Left colon (tissue), 2 donors: ENCODE measurements at places on chromosomes 13 and 19. TPM values are rescaled to one million over a fixed set of nuclear protein-coding genes. Genes with fewer than 3 reads are reported as not detected.

DNA sequence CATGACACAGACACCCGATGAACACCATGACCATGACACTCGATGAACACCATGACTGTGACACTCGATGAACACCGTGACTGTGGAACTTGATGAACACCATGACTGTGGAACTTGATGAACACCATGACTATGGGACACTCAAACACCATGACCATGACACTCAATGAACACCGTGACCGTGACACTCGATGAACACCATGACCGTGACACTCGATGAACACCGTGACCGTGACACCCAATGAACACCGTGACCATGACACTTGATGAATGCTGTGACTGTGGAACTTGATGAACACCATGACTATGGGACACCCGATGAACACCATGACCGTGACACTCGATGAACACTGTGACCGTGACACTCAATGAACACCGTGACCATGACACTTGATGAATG lies 31.5 kb downstream of the ZFR2 start:
- DNase-seq, result no peak

DNA sequence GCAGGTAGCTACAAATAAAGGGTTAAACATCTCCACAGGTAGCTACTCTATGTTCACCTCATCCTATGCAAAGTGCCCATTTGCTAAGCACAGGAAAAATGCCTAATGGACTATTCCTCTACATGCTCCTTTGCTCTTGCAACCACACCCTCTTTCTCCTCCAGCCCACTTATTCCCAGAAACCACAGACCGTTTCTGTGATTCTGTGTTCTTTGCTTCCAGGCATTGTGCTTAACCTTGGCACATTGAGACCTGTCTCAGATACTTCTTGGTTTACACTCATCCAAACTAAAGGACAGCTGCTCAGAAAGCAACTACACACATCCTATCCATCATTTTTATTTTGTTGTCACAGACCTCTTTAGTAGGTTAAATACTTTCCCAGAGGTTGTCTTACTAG lies 785.0 kb upstream of the MIR17HG start:
- no peak for DNase-seq

GRCh38 chr13:35379663-35380062 lies 96.8 kb downstream of the MAB21L1 start:
- DNase-seq, result no peak

- DNase-seq, result no peak
Measured at GRCh38 chr19:4654437-4655361, 15.4 kb downstream of the TNFAIP8L1 start.

- no peak for DNase-seq
Measured at GRCh38 chr13:77724092-77724491, 26.6 kb downstream of the SLAIN1 start.

DNA sequence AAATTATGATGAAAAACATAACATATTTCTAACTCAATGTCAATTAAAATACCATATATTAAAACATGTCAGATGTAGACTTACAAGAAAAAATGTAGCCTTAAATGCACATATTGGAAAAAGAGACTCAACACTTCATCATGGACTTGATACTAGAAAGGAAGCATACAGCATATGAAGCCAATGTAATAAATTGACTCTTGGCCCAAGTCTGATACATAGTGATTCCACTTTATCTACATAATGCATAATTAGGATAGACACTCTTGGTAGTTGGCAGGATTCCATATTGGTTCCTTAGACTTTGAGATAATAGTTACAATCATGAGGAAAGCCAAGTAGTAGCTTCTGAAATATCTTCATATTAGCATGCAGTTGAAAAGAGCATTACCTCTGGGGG lies 1067.0 kb downstream of the PCDH17 start:
- no peak for DNase-seq

GRCh38 chr19:6740589-6741343 lies 1.3 kb downstream of the TRIP10 start:
- peak; percentile 69 for DNase-seq

GRCh38 chr19:38263689-38264485 lies 486 bp upstream of the SPINT2 start:
- DNase-seq, result peak; percentile 94

- no peak for DNase-seq
Measured at GRCh38 chr13:18962168-18962734, 219.4 kb downstream of the TUBA3C start.

DNA sequence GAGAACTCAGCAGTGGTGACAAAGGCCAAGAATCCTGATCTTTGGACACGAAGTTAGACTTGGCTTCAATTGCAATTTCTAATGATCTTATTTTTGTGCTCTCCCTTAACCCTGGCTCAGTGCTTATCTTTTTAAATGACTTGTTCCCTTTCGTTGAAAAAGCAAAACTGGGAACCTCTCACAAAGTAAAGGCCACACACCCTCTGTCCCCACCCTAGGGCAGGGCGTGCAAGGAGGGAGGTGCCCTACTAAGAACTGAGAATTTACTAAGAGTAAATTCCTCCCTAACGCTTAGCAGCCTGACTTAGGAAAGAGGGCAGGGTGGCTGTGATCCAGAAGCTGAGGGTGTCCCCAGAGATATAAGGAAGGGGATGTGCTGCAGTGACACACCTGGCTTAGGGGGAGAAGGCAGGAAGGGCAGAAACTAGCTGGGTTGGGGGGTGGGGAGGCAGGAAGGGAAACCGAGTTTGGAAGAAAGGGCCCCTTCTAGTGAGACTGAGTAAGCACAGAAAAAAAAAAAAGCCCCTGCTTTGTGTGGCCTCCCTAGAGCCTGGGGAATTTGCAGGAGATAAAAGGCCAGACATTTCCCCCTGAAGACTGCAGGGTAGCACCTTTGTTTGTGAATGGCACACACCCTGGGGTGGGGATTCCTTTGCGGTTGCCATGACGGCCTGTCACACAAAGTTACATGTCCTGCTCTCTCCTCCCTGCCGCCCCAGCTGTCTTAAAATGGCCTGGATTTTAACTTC lies 435.1 kb downstream of the EFNB2 start:
- DNase-seq, result peak; percentile 80

DNA sequence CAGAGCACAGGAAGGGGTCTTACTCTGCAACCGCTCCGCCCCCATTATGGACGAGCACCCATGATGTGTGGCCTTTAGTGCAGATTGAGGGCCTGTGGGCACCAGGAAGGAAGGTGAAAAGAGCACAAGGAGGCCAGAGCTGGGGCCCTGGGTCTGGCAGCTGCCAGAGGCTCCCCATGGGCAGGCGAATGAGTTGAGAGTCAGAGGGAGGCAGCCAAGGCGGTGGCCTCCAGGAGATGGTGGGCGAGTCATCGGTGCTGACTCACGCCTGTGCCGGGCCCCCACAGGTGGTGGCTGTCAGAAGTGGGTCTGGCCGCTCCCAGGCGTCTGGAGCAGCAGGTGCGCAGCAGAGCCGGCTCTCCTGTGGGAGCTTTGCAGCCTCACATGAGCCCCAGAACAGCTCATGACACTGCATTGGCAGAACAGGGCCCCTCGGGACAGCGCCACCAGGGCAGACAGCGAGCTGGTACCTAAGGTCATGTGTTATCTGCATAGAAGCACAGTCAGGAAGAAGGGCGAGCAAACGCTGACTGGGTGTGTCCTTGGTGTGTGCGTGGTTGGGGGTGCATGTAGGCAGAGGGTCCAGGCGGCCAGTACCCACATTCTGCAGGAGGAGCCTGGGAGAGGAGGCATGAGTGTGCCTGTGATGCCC lies 68.8 kb downstream of the CHST8 start:
- DNase-seq, result no peak

GRCh38 chr19:4597975-4598671 lies 38.6 kb upstream of the SEMA6B start:
- peak; percentile 52 for DNase-seq

DNA sequence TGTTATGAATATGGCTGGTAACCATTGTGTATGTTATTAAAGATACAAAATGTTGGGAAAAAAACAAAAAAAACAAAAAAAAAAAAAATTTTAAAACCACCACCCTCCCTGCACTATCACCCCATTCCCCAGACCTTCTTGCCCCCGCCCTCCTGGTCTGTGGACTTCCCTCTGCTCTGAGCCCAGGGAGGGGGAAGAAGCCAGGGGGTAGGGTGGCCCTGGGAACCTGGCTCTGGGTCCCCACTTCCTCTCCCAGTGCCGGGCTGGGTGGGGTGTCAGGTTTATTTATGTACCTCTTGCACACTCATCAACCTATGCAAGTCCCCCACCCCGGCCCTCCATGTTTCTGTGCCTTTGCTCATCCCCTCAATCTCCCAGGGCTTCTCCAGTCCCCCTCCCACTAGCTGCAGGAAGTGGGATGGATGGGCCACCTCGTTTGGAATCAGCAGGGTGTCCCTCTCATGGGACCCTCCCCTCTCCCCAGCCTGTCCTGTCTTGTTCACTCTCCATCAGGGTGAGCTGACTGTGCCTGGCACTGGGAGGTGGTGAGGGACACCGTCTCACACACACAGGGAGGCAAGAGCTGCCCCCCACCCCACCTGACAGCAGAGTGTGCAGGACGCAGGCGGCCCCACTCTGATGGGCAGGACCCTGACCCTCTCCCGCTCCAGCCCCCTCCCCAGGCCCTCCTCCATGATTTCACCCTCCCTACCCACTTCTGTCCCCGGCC lies 5.9 kb downstream of the PAF1 start:
- DNase-seq, result no peak

GRCh38 chr19:31304831-31305312 lies 44.4 kb downstream of the TSHZ3 start:
- DNase-seq, result no peak

- no peak for DNase-seq
Measured at GRCh38 chr13:98766697-98767096, 14.2 kb upstream of the SLC15A1 start.

DNA sequence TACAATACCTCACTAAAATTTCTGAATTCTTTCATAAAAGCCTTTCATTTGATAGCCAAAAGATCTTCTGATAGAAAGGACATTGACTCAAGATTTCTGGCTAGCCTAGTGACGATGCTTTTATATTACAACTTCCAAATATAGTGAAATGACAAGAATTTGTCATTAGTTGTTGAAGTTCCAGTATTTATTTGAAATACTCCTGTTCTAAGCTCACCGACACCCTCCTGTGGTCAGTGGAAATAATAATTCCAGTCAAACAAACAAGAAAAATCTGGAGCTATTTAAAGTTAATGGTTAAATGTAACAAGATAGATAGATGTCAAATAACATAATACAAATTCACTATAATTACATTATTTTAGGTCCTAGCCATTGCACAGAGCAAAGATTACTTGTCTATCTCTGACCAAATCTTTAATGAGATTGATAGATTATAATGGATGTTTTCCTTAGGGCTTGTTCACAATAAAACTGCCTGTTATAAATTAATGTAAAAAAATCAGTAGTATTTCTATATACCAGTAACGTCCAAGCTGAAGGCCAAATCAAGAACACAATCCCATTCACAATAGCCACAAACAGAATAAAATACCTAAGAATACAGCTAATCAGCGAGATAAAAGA lies 195.5 kb downstream of the RGCC start:
- DNase-seq, result no peak

DNA sequence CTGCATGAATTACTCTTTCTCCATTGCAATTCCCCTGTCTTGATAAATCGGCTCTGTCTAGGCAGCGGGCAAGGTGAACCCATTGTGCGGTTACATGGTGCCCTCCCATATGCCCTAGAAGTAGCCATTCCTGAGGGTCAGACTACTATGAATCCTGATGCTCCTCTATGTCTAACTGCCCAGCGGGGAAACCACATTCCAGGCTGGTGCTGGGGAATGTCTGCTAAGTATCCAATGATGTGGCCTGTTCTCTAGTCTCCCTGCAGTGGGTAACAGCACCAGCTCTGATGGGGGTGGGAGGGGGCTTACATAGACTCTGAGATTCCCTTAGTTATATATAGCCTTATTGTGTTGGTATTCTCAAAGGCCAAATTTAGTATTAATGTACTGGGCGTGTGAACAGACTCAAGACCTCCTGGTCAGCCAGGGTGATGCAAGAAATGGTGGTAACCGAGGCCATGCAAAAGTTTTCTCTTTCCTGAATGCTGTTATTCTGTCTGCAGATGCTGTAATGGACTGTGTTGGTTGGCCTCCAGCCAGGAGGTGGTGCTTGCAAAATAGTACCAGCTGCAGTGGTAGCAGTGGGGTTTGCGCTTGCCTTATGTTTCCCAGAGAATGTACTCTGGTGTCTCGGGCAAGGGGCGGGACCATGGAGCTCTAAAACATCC lies 564.8 kb upstream of the SLITRK1 start:
- no peak for DNase-seq

GRCh38 chr13:45782327-45783045 lies 69.1 kb downstream of the SIAH3 start:
- peak; percentile 9 for DNase-seq

DNA sequence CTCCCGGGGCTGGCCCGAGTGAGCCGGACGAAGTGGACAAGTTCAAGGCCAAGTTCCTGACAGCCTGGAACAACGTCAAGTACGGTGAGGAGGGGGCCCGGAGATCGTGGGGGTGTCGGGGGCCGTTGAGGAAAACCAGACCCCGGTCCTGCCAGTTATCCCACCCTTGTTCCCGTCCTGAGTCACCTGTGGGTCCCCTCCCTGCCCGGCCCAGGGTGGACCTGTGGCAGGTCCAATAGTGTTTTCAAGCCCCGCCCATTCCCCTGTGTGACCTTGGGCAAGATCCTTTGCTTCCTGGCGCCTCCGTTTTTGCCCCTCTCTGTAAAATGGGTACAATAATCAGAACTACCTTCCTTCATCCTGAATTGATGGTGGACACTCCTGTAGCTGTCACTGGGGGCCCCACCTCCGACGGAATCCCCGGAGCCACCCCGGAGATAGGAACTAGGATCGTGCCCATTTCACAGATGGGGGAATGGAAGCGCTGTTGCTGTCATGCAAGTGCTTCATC lies 593 bp downstream of the ATG4D start:
- peak; percentile 85 for DNase-seq

Gene CGB5
- total RNA-seq, result not detected

Gene SIGLEC9
- 0.82 TPM for total RNA-seq

Gene ATP4B
- not detected for total RNA-seq

Gene KLF1
- total RNA-seq, result not detected

Gene CRLF1
- total RNA-seq, result 2.4 TPM

Gene SERPINE3
- not detected for total RNA-seq

Gene ANKLE1
- total RNA-seq, result 0.67 TPM

Gene GAS6
- 185 TPM for total RNA-seq

Gene GPR183
- 2.5 TPM for total RNA-seq

Gene MCEMP1
- not detected for total RNA-seq

Gene DEDD2
- 20.5 TPM for total RNA-seq
